ENCODE measurements at places on chromosomes 3 and 15.

GRCh38 chr3:12440927-12441714 is 43.2 kb upstream of the TSEN2 start:
- DNase-seq: no peak

DNA sequence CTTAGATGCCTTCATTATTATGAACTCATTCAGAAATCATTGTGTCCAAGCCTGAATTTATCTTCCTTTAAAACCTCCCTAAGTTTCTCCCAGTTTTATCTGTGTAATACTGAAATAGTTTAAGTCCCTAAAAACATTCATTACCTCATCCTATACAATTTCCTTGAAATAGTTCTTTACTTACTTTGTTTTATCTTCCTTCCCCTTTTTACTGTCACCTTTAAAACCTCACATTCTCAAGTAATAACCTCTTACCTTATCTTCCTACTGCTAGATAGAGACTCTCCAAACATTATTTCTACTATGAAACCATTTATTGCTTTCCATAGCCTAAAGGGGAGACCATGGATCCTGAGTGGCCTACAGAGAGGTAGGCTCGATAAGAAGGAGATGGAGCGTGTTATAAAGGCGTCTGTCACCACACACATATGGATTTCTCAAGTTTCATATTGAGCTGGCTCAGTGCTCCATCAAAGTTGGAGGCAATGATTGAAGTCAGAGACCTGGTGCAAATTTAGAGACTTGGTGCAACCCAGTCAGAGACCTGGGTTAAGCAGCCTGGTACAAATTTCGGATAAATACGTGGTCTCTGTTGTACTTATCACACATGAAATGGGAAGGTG is 140.4 kb downstream of the NFKBIZ start:
- DNase-seq: no peak

DNA sequence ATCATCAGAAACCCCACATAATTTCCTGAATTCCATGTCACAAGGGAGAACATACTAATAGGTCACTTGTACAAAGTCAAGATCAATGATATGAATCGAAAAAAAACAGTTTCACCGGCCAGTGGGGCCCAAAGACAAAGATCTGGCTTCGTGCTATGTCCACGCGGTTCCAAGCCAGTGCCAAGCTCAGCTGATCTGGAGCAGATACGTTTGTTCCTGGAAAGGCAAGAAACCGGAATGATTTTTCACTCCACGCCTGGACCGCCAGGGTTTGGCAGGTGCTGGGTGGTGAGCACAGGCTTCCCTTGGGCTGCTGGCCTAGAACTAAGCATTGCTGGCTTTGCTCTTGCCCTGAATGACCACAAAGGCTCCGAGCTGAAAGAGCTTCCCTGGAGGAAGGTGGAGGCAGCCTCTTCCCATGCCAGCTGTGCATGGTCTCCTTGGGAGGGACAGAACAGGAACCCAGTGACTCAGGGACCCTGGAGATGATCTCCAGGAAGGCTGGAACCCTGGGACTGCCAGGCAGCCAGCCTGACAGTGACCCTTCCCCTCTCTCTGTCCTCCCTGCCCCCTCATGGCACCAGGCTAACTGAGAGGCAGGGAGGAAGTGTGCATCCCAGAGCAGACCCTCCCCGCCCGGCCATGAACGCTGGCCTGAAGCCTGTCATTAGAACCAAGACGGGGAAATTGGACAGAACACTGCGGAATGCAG is 40.9 kb downstream of the TRPM1 start:
- no peak for DNase-seq

GRCh38 chr3:78255403-78255802 is 1215.5 kb downstream of the ROBO2 start:
- no peak for DNase-seq

GRCh38 chr3:122260206-122260605 is 64.8 kb upstream of the CSTA start:
- no peak for DNase-seq

GRCh38 chr3:126213379-126214028 is 33.1 kb upstream of the ALDH1L1 start:
- DNase-seq: no peak

DNA sequence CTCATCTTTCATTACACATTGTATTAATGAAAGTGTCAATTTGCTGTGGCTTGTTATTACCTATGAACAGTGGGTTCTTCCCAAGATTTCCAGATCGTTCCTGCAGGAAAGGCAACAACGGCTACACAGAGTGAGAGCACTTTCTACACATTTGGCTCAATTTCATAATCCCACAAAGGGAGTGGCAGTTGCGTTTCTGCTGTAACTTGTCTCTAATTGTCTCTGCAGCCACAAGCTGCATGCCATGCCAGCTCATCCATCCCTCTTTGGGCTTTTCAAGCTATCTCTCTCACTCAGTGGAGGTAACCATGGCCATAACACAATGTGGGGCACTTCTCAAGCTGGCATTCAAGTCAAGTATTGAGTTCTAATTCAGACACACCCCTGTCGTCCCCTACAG is 27.7 kb upstream of the CPNE4 start:
- no peak for DNase-seq

- DNase-seq: no peak
Observed at GRCh38 chr3:180684807-180685206, 5.5 kb upstream of the CCDC39 start.
